Adrenal gland (tissue), 19 donors: ENCODE measurements at places on chromosomes 13 and 19.

GRCh38 chr13:29954082-29955028 lies 103.9 kb upstream of the UBL3 start:
- DNase-seq: no peak

DNA sequence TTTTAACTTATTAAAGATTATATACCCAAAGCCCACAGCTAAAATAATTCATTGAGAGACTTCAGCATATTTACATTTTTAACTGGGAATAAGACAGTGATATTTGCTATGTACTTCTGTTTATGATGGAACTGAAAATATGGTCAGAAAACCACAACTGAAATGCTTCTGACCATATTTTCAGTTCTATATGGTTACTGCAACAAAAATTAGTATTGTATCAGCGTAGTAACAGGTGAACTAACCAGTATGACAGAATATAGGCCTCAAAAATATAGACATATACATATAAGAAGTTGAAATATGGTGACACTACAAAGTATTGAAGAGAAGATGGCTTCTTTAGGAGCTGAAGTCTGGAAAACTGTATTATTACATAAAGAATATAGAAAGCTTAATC lies 857.4 kb downstream of the OLFM4 start:
- DNase-seq: no peak

- DNase-seq: no peak
Measured at GRCh38 chr13:35162420-35162819, 220.3 kb downstream of the NBEA start.

- DNase-seq: no peak
Measured at GRCh38 chr19:18646535-18647370, 9.9 kb downstream of the KLHL26 start.

DNA sequence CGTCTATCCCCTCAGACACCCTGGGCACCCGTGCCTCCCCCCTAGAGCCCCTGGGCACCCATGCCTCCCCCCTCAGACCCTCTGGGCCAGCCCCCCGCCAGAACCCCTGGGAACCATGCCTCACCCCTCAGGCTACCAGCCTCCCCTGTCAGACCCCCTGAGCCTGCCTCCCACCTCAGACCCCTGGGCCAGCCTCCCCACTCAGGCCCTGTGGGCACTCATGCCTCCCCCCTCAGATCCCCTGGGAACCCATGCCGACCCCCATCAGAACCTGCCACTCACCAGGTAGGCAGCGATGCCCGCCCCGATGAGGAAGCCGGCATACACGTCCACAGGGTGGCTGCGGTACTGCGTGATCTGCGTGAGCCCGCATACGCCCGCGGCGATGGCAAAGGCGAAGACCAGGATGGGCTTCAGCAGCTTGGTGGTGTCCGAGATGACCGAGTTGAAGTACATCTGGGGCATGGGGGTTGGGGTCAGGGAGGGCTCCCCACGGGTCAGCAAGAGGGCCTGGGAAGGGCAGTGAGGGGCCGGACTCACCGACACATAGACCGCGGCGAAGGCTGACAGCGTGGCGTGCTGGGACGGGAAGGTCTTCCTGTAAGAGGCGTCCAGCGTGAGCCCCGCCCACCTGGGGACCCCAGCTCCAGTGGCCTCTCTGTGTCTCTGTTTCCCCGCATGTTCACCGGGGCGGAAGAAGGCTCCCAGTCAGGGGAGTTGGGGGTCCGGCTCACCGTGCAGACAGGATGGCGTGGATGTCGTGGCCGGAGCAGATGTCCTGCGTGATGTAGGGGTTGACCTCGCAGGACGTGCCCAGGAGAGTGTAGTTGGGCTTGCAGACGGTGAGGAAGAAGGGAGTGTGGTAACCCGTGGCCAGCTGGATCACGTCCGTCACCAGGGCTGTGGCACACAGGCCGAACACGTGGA lies 7.3 kb downstream of the PLPPR3 start:
- no peak for DNase-seq

DNA sequence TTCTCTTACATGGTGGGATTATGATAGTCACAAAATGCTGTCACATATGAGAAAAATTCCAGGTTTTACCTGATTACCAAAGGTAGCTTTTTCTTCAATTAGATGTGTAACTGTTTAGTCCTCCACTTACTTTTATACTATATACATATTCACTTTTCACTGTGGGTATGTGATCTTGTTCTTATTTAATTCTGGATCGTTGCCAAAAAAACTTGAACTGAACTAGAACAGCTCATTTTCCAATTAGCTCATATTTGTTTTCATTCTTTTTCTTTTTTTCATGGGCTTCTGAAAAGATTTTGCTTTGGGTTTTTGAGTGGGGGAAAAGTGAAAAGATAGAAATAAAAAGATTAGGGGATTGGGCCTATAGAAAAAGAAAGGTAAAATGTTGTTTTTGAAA lies 291.9 kb downstream of the NDFIP2 start:
- no peak for DNase-seq

DNA sequence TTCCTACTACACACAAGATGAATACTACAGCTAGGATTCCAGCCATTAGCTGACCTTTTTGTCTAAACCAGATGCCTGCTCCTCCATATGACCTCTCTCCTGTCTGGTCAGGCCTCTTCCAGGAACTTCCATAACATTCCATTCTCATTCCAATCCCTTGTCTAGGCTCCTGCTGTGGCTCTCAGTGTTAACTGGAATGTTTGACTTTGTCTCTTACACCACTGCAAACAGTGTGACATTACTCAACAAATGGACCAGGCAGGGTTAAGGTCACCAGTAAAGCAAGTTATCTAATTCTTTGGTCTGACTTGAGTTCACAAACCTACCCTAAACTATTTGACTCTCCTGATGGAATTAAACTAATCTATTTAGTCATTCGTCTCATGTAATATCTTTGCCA lies 2.1 kb upstream of the GPC6 start:
- no peak for DNase-seq

- no peak for DNase-seq
Measured at GRCh38 chr19:6663236-6664201, 6.4 kb downstream of the TNFSF14 start.

DNA sequence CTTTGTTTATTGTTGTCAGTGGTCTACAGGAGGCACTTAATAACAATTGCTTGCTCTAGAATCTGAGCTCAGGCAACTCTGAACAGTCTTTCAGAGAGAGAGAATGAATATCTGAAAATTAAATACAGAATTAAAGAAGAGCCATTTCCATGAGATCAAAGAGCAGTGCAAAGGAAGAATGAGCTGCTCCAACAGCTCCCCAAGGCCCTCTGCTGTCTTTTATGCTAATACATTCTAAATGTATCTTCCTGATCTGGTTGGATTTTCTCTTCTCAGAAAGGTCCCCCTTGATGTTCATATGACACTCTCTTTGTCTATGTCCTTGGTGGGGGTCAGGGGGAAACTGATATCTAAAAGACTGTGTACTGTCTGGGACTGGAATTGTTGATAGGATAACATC lies 1029.6 kb downstream of the PCDH9 start:
- no peak for DNase-seq

- DNase-seq: no peak
Measured at GRCh38 chr19:29290853-29291252, 77.9 kb upstream of the UQCRFS1 start.

DNA sequence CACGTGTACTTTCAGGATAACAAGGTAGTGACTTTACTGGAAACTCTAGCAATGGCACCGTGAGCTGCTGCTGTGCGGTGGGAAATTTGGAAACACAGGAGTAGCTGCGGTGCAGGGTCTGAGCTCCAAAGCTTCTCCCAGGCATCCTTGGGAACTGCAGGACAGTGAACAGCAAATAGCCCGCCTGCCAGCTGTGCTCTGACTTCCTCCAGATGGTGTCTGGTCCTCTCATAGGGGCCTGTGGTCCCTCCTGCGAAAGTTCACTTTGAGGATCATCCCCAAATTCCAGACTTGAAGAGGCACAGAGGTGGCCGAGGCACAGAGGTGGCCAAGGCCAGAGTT lies 287.3 kb upstream of the MAB21L1 start:
- DNase-seq: no peak

- DNase-seq: no peak
Measured at GRCh38 chr13:49403996-49404702, 39.7 kb downstream of the CAB39L start.

DNA sequence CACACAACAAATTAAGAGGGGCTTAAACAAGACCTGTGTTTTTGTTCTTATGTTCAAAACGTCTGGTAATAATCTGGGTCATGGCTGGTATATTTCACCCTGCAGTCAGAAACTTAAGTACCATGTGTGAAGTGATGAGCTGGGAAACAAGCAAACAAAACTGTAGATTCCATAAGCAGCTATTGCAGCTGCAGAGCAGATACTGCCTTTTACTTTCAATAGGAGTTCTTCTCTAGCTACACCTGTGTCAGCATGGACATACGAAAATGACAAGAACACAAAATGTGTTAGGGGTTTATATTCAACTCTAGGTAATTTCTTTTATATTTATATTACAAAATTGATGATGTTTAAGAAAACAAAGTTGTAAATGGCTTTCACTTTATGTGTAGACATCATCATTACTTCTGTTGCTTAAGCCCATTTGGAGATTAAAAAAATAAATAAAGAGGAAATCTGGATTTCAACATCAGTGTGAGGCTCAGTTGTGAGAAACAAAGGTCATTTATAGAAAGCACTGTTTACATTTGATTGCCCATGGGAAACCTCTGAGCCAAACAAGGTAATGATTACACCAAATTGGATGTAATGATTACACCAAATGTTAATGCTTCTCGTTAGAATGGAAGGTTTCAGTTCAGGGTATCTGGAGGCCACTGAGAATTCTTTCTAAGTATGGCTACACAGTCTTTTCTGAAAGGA lies 451.0 kb upstream of the SLC10A2 start:
- DNase-seq: no peak

DNA sequence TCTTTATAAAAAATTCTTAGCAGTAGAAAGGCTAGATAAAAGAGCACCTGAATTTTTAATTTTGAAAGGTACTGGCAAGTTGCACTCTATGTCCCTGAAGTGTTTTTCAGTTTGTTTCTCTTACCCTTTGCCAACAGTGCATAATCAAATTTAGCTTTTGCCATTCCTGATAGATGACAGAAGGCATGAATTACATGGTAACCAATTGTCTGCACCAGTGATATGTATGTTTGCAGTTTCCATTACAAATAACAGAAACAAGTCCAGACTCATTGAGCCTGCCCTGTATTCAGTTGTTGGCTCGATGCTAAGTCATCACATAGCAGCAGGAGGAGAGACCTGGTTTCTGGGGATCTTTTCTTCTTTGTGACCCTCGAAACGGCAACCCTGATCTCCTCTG lies 309.8 kb downstream of the DNAJC15 start:
- DNase-seq: no peak

- DNase-seq: no peak
Measured at GRCh38 chr13:110042253-110042950, 256.0 kb upstream of the IRS2 start.

DNA sequence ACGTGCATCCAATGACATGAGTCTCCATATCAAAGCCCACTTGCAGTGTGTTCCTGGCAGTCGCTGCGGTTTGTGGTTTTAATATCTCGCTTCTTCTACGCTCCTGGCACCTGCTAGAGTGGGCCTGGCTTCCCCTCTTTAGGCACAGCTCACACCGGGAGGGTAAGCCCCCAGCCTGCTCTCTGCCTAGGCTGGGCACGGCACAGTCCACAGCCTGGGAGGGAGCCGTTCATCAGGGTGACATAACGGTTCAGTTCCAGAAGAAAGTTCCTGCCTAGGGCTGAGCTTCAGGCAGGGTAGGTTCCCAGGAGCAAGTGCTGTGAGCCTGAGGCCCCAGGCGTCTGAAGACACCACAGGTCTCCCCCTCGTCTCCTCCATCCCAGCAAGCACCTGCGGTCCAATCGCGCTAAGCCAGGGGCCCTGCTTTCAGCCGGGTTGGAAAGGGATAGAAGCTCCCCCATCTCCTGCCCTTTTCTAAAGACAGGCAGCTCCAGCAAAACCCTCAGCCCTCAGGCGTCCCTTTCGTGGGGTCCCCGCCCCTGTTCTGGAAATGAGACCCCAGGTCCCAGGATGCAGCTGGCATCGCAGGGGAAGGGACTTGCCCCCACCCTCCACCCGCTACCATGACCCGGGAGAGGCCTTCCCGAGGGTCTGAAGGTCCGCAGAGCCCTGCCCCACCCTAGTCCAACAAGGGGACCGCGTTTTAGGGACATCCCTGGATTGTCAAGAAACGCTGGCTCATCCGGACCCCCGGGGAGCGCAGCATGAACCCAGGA lies 121.6 kb upstream of the ZNF507 start:
- DNase-seq: no peak

GRCh38 chr19:15525291-15525690 lies 17.0 kb downstream of the CYP4F22 start:
- no peak for DNase-seq

- no peak for DNase-seq
Measured at GRCh38 chr13:41812851-41813250, 148.1 kb downstream of the VWA8 start.

DNA sequence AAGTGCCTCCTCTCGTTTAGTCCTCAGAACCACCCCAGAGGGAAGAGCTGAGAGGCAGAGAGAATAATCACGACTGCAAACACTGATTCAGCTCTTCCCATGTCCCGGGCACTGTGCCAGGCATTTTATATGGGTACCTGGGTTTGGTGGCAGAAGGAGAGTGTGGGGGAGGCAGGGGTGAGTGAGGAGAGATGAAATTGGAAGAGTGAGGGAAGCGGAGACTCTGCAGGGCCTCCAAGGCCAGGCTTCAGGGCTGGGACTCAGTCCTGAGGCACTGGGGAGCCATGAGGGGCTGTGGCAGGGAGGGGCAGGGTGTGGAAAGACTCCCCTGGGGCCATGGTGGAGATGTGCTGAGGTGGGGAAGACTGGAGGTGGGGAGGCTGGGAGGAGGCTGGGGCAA lies 8.7 kb downstream of the SYNGR4 start:
- DNase-seq: no peak

- DNase-seq: no peak
Measured at GRCh38 chr13:101916775-101917474, 464.4 kb downstream of the ITGBL1 start.

GRCh38 chr19:33888665-33889064 lies 92.0 kb downstream of the KCTD15 start:
- no peak for DNase-seq

GRCh38 chr19:44955505-44956439 lies 592 bp downstream of the CLPTM1 start:
- no peak for DNase-seq

DNA sequence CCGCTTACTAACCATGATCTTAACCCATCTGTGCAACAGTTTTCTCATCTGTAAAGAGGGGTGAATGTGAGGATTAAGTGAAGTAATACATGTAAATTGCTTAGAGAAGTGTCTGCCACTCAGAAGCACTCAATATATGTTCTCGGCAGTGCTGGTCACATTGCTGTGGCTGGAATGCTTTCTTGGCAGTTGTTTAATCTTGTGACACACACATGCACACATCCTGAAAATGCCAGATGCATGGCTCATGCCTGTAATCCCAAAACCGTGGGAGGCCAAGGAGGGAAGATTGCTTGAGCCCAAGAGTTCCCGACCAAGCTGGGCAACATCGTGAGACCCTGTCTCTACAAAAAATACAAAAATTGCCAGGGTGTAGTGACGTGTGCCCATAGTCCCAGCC lies 4.9 kb upstream of the DMKN start:
- no peak for DNase-seq
